SW480 (cell line): ENCODE measurements at places on chromosomes 4 and X.

DNA sequence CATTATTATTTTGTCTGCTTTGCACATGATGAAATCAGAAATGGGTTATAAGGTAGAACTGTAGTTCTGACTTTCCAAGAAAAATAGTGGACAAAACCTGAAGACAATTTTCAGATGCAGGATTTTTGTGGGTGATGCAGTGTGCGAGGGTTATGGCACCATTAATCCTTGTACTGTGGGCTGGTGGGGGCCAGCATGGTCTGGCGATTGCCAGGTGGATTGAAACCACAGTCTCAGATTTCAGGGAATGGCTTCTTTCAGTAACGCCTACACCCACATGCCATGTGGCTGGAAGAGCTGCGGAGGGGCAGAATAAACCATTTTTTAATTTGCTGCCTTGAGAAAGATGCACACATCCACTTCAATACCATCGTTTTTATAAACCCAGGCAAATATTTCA lies 150.5 kb downstream of the ARSF start:
- DNase-seq, result no peak

GRCh38 chr4:53174823-53175222 lies 191.0 kb downstream of the SCFD2 start:
- DNase-seq, result no peak

- DNase-seq, result no peak
These were observed 2178.2 kb downstream of the ARAP2 start for GRCh38 chr4:34066126-34066525.

GRCh38 chrX:46165411-46165810 lies 379.8 kb downstream of the ZNF674 start:
- DNase-seq, result no peak

- no peak for DNase-seq
These were observed 7.9 kb downstream of the LEF1 start for GRCh38 chr4:108160741-108161352.

GRCh38 chr4:109015413-109015810 lies 252.6 kb upstream of the ETNPPL start:
- no peak for DNase-seq

- DNase-seq, result no peak
These were observed 274.3 kb upstream of the PPARGC1A start for GRCh38 chr4:24164054-24164693.

- DNase-seq, result no peak
These were observed 40.1 kb upstream of the TRPC3 start for GRCh38 chr4:121991968-121992367.

- DNase-seq, result no peak
These were observed 75.8 kb downstream of the RS1 start for GRCh38 chrX:18596096-18596495.

- DNase-seq, result no peak
These were observed 81.0 kb downstream of the WWC2 start for GRCh38 chr4:183180096-183180495.

GRCh38 chrX:154125391-154126040 lies 18.5 kb upstream of the OPN1LW start:
- DNase-seq, result no peak

GRCh38 chr4:176236946-176237345 lies 32.1 kb downstream of the ASB5 start:
- no peak for DNase-seq

- DNase-seq, result no peak
These were observed 406.1 kb downstream of the GPM6A start for GRCh38 chr4:175405961-175406360.

DNA sequence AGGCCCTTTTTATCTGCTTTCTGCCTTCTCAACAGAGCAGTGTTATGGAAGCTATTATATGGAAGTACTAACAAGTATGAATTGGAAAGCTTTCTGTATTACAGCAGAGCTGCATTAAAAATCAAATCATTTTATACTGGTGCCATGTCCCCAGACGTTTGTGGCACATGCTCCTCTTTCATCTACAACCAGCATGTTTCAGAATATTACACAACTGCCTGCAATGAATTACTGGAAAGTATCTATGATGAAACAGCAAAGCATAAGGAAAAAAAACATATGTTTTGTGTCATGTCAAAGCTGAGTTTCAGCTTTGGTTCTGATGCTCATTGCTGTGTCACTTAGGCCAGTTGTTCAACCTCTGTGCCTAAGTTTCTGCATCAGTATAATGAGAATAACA lies 576.8 kb downstream of the GBA3 start:
- DNase-seq, result no peak

DNA sequence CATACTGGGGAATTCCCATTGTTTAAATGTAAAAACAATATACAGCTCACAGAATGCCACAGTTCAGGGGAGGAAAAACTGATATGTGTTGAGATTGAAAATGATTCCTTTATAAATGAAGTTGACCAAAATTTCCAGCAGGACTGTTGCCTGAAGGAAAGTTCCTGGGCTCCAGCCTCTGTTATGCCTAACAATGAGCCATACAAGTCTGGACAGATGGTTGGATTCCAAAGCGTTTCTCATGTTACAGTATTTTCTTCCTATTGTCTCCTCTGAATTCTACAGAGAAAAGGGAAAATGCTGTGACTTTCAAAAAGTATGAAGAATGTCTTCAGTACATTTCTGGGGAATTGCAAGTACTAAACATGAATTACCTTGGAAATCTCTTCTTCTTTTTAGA lies 73.3 kb downstream of the ALPK1 start:
- no peak for DNase-seq

DNA sequence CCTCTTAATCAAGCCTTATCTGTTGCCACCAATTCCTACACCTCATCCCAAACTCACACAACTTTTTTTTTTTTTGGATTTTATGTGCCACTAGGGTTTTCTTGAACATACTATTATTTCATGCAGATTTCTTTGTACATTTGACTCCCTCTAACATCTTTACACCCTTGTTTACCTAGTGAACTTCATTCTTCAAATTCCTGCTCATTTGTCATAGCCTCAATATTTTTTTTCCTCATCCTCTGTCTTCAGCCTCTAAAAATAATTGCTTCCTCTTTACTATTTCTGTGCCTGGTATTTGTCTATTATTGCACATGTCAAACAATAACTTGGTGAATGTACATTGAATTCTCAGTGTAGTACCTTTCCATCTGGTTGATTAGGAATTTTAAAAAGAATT lies 22.0 kb downstream of the NBDY start:
- no peak for DNase-seq

- DNase-seq, result no peak
These were observed 7.8 kb upstream of the GPR82 start for GRCh38 chrX:41716222-41716621.

DNA sequence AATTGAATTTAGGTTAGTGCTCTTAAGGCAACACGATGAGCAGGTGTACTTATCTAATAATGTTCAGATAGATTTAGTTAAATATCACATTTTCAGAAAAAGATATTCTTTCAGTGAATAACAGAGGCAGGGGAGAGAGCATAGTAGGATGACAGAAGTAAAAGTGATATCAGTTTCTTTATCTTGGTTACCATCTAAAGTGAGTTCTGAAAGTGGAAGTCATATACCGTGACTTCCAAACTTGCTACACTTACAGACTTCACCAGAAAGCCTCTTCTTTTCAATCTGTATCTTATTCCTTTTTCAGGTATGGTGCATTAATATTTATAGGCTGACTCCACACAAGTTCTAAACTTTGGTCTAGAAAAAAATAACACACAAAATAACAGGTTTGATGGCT lies 124.9 kb downstream of the POU4F2 start:
- DNase-seq, result no peak

- no peak for DNase-seq
These were observed 47.0 kb upstream of the GPC3 start for GRCh38 chrX:134032441-134032840.

GRCh38 chr4:88757776-88758175 lies 60.1 kb upstream of the NAP1L5 start:
- DNase-seq, result no peak

- peak; percentile 75 for DNase-seq
These were observed at the start of gene OPHN1 for GRCh38 chrX:68433155-68433980. OPHN1 (minus strand) TSS chrX:68433495; CDS start chrX:68433020, 475 bp downstream.

- DNase-seq, result no peak
These were observed 156.9 kb downstream of the SOWAHB start for GRCh38 chr4:76740866-76741662.

GRCh38 chrX:134933911-134934310 lies 56.9 kb upstream of the SMIM10 start:
- no peak for DNase-seq

DNA sequence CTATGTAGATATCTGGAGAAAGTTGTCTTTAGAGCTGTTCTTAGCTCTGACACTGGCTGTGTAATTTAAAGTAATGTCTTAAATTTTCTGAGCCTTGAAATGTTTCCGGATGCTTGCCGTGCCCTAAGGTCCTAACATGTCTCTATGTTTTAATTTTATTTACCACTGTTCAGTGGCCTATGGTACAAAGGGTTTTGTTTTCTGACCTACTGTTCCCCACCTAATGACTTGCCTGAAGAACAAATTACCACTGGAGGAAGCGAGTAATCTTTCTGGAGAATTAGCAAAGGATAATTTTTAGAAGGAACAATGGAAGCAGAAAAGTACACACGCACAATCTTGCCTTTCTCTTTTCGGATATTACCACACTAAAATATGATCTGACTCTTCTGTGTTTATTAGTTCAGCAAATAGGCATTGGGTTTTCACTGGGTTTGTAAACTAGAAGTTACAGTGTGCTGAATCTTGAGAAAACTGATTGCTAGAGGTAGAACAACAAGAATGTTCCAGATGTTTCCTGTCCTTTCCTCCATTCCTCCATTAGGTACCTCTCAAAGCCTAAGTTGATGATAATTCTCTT lies 435.9 kb downstream of the PACRGL start:
- no peak for DNase-seq

DNA sequence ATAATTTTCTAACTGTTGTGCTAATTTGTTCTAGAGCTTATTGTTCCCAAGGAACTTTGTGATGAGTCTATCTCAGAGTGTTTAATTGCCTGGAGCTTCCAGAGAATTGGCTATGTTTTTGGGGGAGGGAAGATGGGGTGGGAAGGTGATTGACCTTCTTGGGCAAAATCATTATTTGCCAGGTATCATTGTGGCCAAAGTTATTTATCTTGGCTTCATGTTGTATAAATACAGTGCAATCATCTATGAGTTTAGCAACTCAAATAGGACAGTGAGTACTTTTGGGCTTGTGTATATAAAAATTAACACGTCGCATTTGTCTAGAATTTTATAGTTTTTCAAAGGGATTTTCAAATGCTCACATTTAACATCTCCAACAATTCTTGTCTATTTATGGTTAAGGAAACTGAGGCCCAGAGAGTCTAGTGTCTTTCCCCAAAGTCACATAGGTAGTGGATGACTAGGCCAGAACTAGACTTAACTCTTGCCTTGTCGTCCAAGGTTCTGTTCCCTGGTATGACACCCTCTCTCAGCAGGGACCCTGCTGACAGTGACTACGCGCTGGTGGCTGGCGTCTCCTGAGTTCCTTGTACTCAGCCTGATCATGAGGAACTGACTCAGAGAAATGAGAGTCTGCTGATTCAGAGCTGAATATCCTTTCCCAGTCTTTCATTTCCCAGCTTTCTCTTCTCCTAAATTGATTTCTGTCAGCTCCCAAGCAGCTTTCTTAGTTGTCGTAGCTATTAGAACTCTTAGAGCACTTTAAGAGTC lies 27.7 kb downstream of the FNIP2 start:
- DNase-seq, result no peak

GRCh38 chrX:153571534-153571908 lies 27.4 kb downstream of the CCNQ start:
- DNase-seq, result no peak

DNA sequence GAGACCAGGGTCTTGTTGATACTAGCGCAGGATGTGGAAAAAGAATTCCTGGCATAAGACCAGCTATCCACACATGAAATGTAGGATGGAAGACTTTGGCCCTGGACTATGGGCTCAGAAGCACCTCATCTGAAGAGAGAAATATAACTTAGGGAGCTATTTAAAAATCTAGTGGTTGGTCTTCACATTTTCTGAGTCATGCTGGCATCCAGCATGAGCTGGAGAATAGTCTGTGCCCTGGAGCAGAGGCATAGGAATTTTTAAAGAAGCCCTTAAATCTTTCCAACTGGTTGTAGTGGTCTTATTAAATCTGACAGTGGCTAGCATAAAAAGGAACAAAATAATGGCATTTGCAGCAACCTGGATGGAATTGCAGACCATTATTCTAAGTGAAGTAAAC lies 86.3 kb downstream of the SMARCA5 start:
- no peak for DNase-seq

DNA sequence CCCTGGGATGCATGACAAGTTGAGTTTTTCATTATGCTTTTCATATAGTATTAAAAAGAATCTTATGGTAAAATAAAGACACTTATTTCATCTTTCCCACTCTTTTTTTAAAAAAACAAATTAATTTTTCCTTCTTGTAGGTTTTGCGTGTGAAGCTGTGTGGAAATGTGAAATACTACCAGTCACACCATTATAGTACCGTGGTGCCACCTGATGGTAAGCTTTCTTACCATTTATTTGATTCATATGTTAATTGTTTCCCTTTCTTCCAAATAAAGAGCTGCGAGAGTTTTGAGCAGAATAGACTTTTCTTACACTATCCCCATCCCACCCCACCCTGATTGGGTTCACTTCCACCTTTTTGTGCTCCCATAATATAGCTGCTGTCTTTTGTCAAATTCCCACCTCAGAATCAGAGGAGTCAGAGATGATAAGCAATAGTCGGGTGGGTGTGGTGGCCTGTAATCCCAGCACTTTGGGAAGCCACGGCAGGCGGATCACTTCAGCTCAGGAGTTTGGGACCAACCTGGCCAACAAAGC lies 44.3 kb downstream of the CASP6 start:
- no peak for DNase-seq

DNA sequence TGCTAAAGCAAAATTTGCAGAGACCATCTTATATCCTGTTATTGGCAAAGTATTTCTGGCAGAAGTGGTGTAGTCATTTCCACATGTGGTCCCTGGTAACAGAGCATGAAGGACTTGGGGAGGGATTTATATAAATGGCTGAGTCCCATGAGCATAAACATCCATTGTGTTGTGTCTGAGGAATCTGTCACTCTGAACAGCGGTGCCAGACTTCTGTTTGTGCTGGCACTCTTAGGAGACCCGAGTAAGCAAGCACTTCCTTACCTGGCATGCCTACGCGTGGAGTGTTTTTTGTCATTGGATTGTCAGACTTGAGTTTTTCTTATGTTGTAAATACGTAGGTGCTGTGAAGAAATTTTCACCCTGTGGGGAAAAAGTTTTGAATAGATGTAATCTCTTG lies 285.9 kb downstream of the ARHGAP10 start:
- no peak for DNase-seq

DNA sequence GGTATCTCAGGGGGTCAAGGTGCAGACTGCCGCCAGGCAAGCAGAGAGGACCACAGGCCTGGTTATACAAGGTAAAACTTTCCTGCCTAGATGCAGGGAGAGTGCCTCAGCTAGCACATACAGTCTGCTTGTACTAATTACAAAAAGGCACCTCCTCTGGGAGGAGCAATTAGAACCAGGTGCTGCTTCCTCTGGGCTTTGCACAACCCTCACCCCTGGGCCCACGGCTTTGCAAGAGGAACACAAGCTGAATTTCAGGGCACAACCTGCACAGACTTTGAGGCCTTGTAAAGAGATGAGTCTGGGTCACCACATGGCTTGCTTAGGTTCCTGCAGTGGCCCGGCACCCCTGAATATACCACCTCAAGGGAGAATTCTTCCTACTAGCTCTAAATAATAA lies 9.2 kb upstream of the CITED1 start:
- DNase-seq, result no peak

- DNase-seq, result no peak
These were observed 25.5 kb downstream of the FAM120C start for GRCh38 chrX:54157561-54157960.
